Astrocyte (in vitro differentiated cells and primary cell): ENCODE measurements at places on chromosomes 4 and X. TPM values are rescaled to one million over a fixed set of nuclear protein-coding genes. Genes with fewer than 3 reads are reported as not detected.

GRCh38 chr4:8141935-8142334 lies 16.7 kb downstream of the ABLIM2 start:
- no peak for DNase-seq

DNA sequence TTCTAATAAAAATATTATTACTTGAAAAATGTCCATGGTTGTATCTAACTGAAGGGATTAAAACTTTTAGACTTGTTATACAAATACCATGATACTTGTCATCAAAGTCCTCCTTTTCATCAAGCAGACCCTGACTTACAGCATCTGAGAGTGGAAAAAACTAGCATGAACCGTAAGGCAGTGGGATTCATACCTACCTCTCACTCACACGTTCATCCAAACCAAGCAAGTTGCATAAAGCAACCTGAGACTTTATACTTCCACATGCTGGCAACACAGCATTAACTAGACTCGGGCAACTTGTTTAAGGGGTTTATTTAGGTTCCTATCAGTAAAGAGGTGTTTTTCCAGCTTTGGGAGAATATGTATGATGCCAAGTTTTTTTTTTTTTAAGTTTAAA lies 22.6 kb upstream of the TLR7 start:
- no peak for DNase-seq

DNA sequence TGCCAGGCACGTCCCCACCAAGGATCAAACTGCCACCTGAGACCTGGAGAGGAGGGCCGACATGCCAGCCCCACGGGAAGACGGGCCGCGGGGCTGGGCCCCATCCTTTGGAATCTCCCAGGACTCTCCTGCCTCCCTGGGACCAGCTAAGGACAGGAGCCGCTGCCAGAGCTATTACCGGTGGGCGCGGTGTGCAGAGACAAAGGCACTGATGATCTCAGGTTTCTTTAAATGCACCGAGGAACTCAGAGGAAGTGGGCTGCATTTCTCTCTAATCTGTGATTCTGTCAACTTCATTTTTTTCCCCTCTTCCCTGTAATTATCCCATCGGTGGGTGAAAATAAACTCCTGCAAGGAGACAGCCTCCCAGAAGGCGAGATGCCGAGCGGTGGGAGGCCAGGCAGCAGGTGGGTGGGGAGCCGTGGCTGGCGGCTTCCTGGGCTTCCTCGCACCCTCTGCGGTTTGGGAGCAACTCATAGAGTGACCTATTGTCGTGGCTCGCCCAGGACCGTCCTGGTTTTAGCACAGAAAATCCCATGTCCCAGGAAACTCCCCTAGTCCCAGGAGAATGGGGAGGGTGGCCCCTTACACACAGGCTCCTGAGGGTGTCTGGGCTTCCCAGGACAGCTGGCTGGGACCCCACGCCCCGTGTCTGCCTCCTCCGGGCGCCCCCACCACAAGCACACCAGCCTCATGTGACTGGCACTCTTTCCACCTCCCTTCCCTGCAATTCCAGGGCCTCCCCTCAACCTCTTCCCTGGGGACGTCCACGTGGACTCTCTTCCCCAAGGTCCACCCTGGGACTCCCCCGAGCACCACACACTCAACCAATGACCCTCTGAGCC lies 62.3 kb upstream of the ADRA2C start:
- DNase-seq = no peak

GRCh38 chr4:5184606-5185005 lies 133.3 kb downstream of the STK32B start:
- DNase-seq = no peak

DNA sequence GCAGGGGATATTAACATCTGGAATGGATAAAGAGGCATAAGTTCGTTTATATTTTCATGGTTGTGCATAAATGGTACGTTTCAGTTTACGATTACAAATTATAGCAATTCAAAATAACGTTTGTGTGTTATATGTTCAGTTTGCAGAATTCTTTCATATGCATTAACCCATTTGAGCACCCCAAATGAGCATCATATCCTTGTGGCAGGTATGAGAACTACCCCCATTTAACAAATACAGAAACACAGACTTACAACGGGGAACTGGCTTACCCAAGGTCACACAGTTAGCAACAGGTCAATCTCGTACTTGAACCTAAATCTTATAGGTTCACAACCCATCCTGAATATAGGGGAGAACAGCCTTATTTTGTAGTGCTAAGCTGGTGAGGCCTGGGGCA lies 33.1 kb downstream of the EDNRA start:
- DNase-seq = no peak

GRCh38 chr4:27846951-27847350 lies 986.3 kb downstream of the STIM2 start:
- DNase-seq = no peak

GRCh38 chr4:174107746-174108354 lies 175.6 kb downstream of the FBXO8 start:
- no peak for DNase-seq

- peak; percentile 11 for DNase-seq
Measured at GRCh38 chr4:161444626-161445025, 719.2 kb downstream of the FSTL5 start.

The MUC7 gene
- not detected in 2 replicates for total RNA-seq

The C1QTNF7 gene
- not detected in 2 replicates for total RNA-seq

The CACNA1F gene
- total RNA-seq = not detected in 2 replicates

The CCNI gene
- total RNA-seq = 135 and 141 TPM in 2 replicates

The TMPRSS11D gene
- not detected in 2 replicates for total RNA-seq

The TMEM47 gene
- 39.6 and 40.3 TPM in 2 replicates for total RNA-seq

The SPANXD gene
- total RNA-seq = not detected in 2 replicates

The YIPF7 gene
- total RNA-seq = 0.30 and 0.31 TPM in 2 replicates
